ENCODE measurements at places on chromosomes 11 and 22. TPM values are rescaled to one million over a fixed set of nuclear protein-coding genes. Genes with fewer than 3 reads are reported as not detected.

The IL18BP gene
- 5.2 TPM for total RNA-seq

The CASP12 gene
- not detected for total RNA-seq

The ALDH3B1 gene
- 0.13 TPM for total RNA-seq

The PTPRCAP gene
- 1.5 TPM for total RNA-seq

The FAM227A gene
- total RNA-seq: 1.4 TPM

The NCF4 gene
- total RNA-seq: 0.56 TPM

The ADM gene
- 0.78 TPM for total RNA-seq

The AGBL2 gene
- 0.96 TPM for total RNA-seq

The MS4A12 gene
- not detected for total RNA-seq

The SAA2 gene
- total RNA-seq: 4.6 TPM

The VSIG10L2 gene
- not detected for total RNA-seq

The GAL gene
- 119 TPM for total RNA-seq

The TYMP gene
- total RNA-seq: 2.6 TPM

The C22orf23 gene
- total RNA-seq: 0.49 TPM

The GRK3 gene
- total RNA-seq: 7.6 TPM

The BDNF gene
- 0.04 TPM for total RNA-seq

The INPP5J gene
- total RNA-seq: 7.0 TPM

The PLAAT5 gene
- total RNA-seq: not detected

The POTEH gene
- not detected for total RNA-seq

The SPI1 gene
- total RNA-seq: 33.7 TPM

The SLC25A18 gene
- total RNA-seq: not detected

The MIAT gene
- total RNA-seq: 0.93 TPM

The BEST1 gene
- total RNA-seq: 0.85 TPM

The USP2 gene
- 16.9 TPM for total RNA-seq

The CYB561A3 gene
- 59.9 TPM for total RNA-seq

The CCDC89 gene
- total RNA-seq: not detected

The CST6 gene
- total RNA-seq: not detected

The SLN gene
- total RNA-seq: not detected

The CDC42BPG gene
- total RNA-seq: 7.4 TPM

The MAPK12 gene
- 68.4 TPM for total RNA-seq

The P2RY2 gene
- not detected for total RNA-seq

The TNNT3 gene
- not detected for total RNA-seq

The FIBIN gene
- not detected for total RNA-seq

The NUP160 gene
- 81.0 TPM for total RNA-seq

The OR10G8 gene
- not detected for total RNA-seq

The H19 gene
- total RNA-seq: 10.0 TPM

The SOX6 gene
- 9.4 TPM for total RNA-seq

The IL10RA gene
- total RNA-seq: 4.6 TPM

The DEUP1 gene
- total RNA-seq: 8.6 TPM

The VSTM5 gene
- not detected for total RNA-seq

The KREMEN1 gene
- 11.5 TPM for total RNA-seq

The MYRF gene
- total RNA-seq: 21.4 TPM

The CECR2 gene
- total RNA-seq: 1.00 TPM

The FOLR1 gene
- 0.92 TPM for total RNA-seq

The OSBP2 gene
- total RNA-seq: 28.8 TPM
